Fibroblast of the aortic adventitia (primary cell): ENCODE measurements at places on chromosomes 11 and 22.

- DNase-seq: peak; percentile 63
Measured at GRCh38 chr11:35746356-35747153, 84.0 kb downstream of the TRIM44 start.

DNA sequence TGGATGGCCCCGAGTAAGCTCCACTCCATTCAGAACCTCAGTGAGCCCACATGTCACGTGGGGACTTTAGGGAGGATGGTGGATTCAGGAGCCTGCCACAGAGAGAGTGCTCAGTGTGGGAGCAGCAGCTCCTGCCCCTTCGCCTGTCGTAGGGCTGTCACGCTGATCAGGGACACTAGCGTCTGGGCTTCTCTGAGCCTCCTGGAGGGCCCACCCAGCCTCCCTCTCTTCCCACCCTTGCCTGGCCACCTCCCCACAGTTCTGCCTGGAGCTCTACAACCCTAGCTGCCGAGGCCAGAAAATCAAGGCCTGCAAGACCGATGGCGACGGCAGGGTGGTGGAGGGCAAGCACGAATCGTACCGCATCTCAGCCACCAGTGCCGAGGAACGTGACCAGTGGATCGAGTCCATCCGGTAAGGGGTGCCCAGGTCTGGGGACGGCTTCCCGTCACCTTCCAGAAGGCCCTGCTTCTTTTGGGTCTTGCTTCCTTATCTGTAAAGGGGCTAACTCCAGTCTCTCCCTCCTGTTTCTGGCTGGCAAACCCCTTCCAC, 29.5 kb downstream of the CYTH4 start:
- no peak for DNase-seq

- peak; percentile 36 for DNase-seq
Measured at GRCh38 chr22:27947448-27947847, 28.4 kb upstream of the PITPNB start.

- DNase-seq: no peak
Measured at GRCh38 chr22:50502628-50503474, 4.7 kb downstream of the LMF2 start.

DNA sequence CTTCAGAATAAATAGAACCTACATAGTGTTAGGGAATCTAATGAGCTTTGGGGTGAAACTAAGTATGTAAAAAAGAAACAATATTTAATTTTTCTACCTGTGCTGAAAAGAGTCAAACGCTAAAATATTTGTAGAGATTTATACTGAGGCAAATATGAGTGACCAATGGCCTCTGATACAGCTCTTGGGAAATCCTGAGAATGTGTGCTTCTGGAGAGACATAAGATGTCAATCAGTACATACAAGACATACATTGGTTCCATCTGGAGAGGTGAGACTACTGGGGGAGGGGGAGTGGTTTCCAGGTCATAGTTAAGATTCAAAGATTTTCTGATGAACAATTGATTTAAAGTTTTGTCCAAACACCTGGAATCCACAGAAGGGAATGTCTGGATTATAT, 970 bp downstream of the ASRGL1 start:
- DNase-seq: no peak
